ENCODE measurements at places on chromosomes 4 and X. TPM values are rescaled to one million over a fixed set of nuclear protein-coding genes. Genes with fewer than 3 reads are reported as not detected.

The CABS1 gene
- not detected for total RNA-seq

The ZIC3 gene
- not detected for total RNA-seq

The ARAP2 gene
- total RNA-seq, result 57.5 TPM

The MID1 gene
- total RNA-seq, result 47.5 TPM

- no peak overlapping the region for H3K4me3 ChIP-seq
- DNase-seq, result no peak
- no peaks in the 10 kb centered on the region for H3K27me3 ChIP-seq
- H3K36me3 ChIP-seq, result no peaks in the 10 kb centered on the region
Measured at GRCh38 chr4:185797018-185797417, 15.0 kb downstream of the SORBS2 start.

- no peaks in the 10 kb centered on the region for H3K36me3 ChIP-seq
- H3K4me3 ChIP-seq, result peak overlapping the region; percentile 81
- peaks cover 27% of the 10 kb centered on the region for H3K27me3 ChIP-seq
- peaks cover 16% of the 10 kb centered on the region for H3K4me1 ChIP-seq
Measured at GRCh38 chr4:52751487-52751911, 274 bp upstream of the ERVMER34-1 start.

DNA sequence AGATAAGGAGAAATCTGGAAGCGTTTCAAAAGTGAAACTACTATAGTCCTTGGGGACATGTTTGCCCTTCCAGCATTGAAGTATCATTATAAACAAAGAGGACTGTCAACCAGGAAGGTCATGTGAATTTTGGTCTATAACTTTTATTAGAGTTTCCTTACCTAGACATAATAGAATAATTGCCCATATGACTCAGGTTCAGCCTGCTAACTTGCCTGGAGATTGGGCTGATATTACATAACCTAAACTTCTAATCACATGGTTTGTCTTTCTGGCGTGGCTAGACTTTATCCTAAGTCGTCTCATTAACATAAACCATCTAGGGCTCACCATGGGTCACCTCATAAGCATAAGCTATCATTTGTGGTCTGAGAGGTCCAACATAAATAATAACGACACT lies 775.9 kb downstream of the CENPC start:
- no peak overlapping the region for H3K4me3 ChIP-seq
- no peaks in the 10 kb centered on the region for H3K36me3 ChIP-seq
- no peaks in the 10 kb centered on the region for H3K27me3 ChIP-seq

GRCh38 chr4:168304744-168305459 lies 13.7 kb downstream of the DDX60 start:
- H3K36me3 ChIP-seq, result no peaks in the 10 kb centered on the region
- no peaks in the 10 kb centered on the region for H3K27me3 ChIP-seq
- no peak overlapping the region for H3K4me3 ChIP-seq
- no peak for DNase-seq

DNA sequence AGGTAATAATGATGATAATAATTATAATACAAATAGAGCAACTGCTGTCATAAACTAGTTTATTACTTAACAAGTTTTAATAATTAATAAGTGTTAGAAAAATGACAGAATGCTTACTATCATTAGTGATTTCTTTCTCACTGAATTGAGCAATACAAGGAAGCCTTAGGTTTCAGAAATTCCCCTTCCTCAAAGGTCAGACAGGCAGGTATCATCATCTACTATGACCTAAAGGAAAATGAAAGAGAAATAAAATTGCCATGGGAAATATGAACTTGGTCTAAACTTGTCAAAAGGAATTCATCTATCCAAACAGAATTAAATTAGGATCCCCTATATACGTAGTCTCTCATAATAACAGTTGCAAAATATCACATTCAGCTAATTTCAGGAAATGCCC lies 56.3 kb upstream of the SLC7A11 start:
- H3K27ac ChIP-seq, result no peak overlapping the region
- H3K36me3 ChIP-seq, result no peaks in the 10 kb centered on the region
- no peak for DNase-seq
- no peak overlapping the region for H3K4me3 ChIP-seq

DNA sequence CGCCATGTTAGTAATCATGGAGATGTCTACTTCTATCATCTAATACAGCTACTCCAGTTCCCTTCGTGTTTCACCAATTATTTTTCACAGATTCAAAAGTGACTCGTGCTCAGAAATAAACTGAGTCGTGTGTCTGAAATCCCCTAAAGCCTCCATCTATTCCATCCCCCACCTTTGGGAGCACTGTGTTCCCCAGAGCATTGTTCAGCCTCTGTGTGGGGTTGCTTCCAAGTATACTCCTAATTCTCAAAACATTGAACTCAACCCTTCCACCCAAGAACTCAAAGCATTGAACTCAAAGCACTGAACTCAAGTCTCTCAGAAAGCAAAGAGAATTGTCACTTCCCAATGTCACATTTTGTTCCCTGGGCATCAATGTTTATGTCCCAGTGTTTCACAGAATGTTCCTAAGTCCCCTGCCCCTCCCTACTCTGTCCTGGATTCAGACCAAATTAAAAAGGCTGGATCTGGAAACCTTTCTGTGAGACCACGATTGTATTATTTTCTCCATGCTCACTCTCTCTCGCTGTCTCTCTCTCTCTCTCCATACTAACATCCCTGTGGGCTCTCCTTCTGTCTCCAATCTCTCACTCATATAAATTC lies 138.5 kb upstream of the QRFPR start:
- no peak overlapping the region for H3K27ac ChIP-seq
- H3K36me3 ChIP-seq, result no peaks in the 10 kb centered on the region
- no peak overlapping the region for H3K4me3 ChIP-seq
- DNase-seq, result no peak

DNA sequence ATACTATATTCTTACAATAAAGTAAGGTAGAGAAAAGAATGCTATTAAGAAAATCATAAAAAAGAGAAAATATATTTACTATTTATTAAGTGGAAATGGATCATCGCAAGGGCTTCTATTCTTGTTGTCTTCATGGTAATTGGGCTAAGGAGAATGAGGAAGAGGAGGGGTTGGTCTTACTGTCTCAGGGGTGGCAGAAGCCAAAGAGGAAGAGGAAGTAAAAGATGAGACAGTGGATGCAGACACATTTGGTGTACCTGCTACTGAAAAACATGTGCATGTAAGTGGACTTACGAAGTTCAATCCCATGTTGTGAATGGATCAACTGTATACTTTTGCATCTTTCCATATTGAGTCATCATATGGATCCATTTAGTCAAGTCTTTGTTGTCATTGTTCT lies 1502.1 kb upstream of the ADGRL3 start:
- DNase-seq, result no peak
- no peaks in the 10 kb centered on the region for H3K36me3 ChIP-seq
- H3K4me3 ChIP-seq, result no peak overlapping the region
- no peaks in the 10 kb centered on the region for H3K27me3 ChIP-seq

- peak; percentile 17 for DNase-seq
- H3K27me3 ChIP-seq, result no peaks in the 10 kb centered on the region
- H3K27ac ChIP-seq, result no peak overlapping the region
- H3K4me3 ChIP-seq, result no peak overlapping the region
- H3K4me1 ChIP-seq, result peaks cover 25% of the 10 kb centered on the region
- H3K36me3 ChIP-seq, result no peaks in the 10 kb centered on the region
Measured at GRCh38 chr4:142307857-142308256, 538.2 kb downstream of the INPP4B start.

GRCh38 chr4:84089652-84090437 lies 409.2 kb downstream of the NKX6-1 start:
- DNase-seq, result no peak
- H3K4me1 ChIP-seq, result no peaks in the 10 kb centered on the region
- no peaks in the 10 kb centered on the region for H3K36me3 ChIP-seq
- H3K27me3 ChIP-seq, result no peaks in the 10 kb centered on the region
- H3K27ac ChIP-seq, result no peak overlapping the region

DNA sequence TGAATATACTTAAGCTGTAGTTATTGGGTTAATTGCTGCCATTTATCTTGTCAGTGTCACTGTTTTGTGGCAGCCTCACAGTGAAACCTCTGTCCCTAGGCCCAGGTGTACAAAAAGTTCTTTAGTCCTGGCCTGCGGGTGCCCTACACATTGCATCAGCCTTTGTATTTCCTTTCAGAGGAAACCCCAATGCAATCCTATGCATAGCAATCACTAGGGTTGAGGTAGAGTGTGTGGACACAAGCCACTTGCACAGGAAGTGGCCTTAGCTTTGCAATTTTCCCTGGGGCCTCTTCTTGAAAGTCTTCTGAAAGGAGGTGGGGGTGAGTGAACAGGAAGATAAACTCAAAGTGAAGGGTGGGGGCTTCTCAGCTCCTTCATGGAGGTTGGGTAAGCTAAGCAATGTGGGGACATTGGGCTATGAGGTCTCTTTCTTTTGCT lies 27.8 kb downstream of the VSIG4 start:
- DNase-seq, result peak; percentile 23
- H3K36me3 ChIP-seq, result no peaks in the 10 kb centered on the region
- H3K4me1 ChIP-seq, result no peaks in the 10 kb centered on the region
- H3K4me3 ChIP-seq, result no peak overlapping the region
- H3K27ac ChIP-seq, result peak overlapping the region; percentile 29
- no peaks in the 10 kb centered on the region for H3K27me3 ChIP-seq

- H3K27me3 ChIP-seq, result no peaks in the 10 kb centered on the region
- H3K27ac ChIP-seq, result no peak overlapping the region
- DNase-seq, result no peak
- H3K4me3 ChIP-seq, result no peak overlapping the region
Measured at GRCh38 chrX:121093011-121093410, 45.6 kb downstream of the GLUD2 start.

DNA sequence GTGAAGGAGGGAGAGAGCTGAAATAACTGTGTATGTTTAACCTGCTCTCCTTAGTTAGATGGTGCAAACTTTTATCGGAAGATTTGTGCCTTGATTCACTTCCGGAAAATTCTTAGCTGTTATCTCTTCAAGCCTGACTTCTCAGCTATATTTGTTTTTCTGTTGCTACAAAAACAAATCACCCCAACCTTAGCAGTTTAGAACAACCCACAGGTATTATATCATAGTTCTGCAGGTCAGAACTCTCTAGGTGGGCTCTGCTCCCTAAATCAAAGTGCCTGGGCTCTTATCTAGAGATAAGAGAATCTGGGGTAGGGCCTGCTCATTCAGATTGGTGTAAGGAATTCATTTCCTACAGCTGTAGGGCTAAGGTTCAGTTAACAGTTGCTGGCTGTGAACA lies 15.1 kb upstream of the CEP135 start:
- no peaks in the 10 kb centered on the region for H3K4me1 ChIP-seq
- no peak for DNase-seq
- H3K27ac ChIP-seq, result no peak overlapping the region

- no peaks in the 10 kb centered on the region for H3K36me3 ChIP-seq
- H3K27me3 ChIP-seq, result no peaks in the 10 kb centered on the region
- peaks cover 5% of the 10 kb centered on the region for H3K4me1 ChIP-seq
Measured at GRCh38 chr4:2338754-2339457, 77.0 kb upstream of the MXD4 start.

DNA sequence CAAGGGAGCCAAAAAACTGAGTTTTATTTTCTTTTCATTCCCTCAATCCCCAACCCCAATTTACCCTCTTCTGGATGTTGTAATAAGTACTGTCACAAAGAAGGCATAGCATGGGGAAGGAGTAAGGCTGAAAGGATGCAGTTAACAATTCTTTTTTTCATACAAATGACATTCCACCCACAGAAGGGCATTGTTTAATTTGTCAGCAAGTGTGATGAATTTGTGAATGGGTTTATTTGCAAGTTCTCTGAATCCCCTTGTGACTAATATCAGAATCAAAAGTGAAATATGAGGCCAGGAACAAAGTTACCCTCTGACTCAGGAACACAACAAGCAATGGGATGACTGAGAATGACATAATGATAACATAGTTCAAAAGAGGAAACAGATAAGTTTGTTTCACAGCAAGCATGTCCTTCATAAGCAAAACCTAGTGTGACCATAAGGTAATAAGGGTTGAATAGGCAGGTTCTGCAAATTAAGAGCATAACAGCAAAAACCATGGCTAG lies 2.1 kb downstream of the GEMIN8 start:
- no peaks in the 10 kb centered on the region for H3K36me3 ChIP-seq
- H3K27ac ChIP-seq, result no peak overlapping the region
- DNase-seq, result no peak
- no peak overlapping the region for H3K4me3 ChIP-seq
- H3K4me1 ChIP-seq, result peaks cover 11% of the 10 kb centered on the region
- no peaks in the 10 kb centered on the region for H3K27me3 ChIP-seq

DNA sequence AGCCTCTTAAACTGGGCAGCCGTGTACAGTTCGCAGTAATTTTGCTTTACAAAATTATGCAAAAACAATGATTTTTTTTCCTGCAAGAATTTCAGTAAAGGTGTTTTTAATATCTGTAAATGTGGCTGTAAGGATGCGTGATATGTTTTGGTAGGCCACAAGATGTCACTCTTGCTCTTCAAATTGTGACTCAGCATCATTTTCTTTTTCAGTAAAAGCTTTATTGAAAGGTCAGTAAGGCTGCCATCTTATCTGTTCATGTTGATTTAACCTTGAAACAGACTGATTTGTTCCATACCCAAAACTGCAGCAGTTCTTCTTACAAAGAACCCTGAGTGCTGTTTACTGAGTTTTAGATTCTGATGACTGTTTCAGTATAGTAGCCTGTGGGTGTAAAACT lies 39.9 kb downstream of the TXLNG start:
- H3K27ac ChIP-seq, result peak overlapping the region; percentile 72
- no peaks in the 10 kb centered on the region for H3K36me3 ChIP-seq
- H3K4me1 ChIP-seq, result no peaks in the 10 kb centered on the region
- H3K27me3 ChIP-seq, result no peaks in the 10 kb centered on the region

DNA sequence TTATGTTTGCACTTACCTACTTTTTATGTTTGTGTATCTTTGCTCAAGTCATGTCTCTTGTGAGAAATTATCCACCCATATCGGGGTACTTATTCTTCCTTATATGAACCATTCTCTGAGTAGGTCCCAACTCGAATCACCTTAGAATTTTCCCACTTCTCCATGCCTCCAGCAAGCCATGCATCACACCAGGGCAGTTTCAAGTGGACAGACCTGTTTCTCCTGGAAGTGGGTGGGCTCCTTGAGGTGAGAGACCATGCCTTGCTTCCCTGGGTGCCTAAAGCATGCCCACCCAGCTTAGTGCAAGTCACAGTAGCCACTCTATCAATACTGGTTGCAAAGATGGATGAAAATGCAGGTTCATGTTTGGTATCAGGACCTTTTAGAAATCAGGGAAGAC lies 187.2 kb downstream of the KIT start:
- no peak overlapping the region for H3K4me3 ChIP-seq
- no peaks in the 10 kb centered on the region for H3K36me3 ChIP-seq
- no peaks in the 10 kb centered on the region for H3K27me3 ChIP-seq
- no peak for DNase-seq
- H3K4me1 ChIP-seq, result no peaks in the 10 kb centered on the region
- H3K27ac ChIP-seq, result no peak overlapping the region

- DNase-seq, result no peak
- no peaks in the 10 kb centered on the region for H3K27me3 ChIP-seq
- no peaks in the 10 kb centered on the region for H3K36me3 ChIP-seq
- no peak overlapping the region for H3K27ac ChIP-seq
Measured at GRCh38 chr4:91114386-91114785, 987.2 kb downstream of the CCSER1 start.

DNA sequence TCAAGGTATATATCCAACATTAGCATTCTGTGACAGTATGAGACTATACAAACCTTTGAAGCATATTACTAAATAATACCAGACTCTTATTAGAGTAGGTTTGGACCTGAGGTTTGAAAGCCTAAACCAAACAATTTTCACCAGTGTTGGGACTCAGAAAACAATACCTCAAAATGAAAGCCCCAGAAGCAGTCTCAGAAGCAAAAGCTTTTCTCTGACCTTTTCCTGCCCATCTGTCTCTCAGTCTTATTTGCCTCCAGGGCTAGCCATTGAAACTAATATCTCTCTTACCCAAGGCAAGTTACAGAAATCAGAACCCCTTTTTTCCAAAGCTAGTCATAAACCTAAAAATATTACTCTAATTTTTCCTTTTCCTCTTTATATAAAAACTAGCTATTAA lies 163.3 kb downstream of the PTCHD1 start:
- DNase-seq, result no peak
- H3K4me1 ChIP-seq, result no peaks in the 10 kb centered on the region
- no peak overlapping the region for H3K27ac ChIP-seq
- no peaks in the 10 kb centered on the region for H3K36me3 ChIP-seq
- H3K4me3 ChIP-seq, result no peak overlapping the region
- no peaks in the 10 kb centered on the region for H3K27me3 ChIP-seq

Measured in transverse colon (tissue), 4 donors.